ENCODE measurements at places on chromosomes 6 and 20. TPM values are rescaled to one million over a fixed set of nuclear protein-coding genes. Genes with fewer than 3 reads are reported as not detected.

DNA sequence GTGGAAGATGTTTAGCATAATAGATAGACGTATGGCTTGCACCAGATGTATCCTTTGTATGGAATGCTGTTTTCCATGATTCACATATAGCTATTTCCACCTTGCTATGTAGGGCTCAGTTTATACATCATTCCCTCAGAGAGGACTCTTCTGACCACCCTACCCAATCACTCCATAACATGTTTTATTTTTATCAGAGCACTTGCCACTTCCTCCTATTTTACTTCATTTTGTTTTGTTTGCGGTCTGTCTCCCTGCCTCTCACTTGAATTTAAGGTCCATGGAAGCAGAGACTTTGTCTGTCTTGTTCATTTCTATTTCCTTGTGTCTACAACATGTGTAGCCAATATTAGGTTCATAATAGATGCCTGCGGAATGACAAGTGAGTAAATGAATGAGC, 266.9 kb upstream of the CITED2 start:
- DNase-seq = no peak

The FAM162B gene
- total RNA-seq = 3.6 TPM

The C20orf141 gene
- not detected for total RNA-seq

The ADGRF5 gene
- 45.9 TPM for total RNA-seq

The SLC25A27 gene
- 15.3 TPM for total RNA-seq

DNA sequence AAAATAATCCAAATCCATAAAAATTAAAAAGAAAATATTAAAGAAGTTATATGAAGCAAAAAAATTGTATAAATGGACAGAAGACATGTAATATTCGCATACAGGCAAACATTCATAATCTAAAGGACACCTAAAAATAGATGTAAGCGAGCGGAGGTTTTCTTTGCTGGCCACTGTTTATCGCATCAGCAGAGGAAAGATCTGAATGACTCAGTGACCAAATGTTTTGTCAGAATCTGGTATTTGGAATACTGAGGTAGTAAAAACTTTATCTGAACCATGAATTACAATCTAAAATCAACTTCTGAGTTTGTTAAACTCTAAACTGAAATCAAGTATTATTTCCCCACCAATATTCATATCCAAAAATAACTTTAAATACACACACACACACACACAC, 7.8 kb downstream of the TSPYL4 start:
- no peak for DNase-seq

The EPHA7 gene
- 1.5 TPM for total RNA-seq

GRCh38 chr20:62418709-62419487, 8.4 kb downstream of the RBBP8NL start:
- DNase-seq = no peak

DNA sequence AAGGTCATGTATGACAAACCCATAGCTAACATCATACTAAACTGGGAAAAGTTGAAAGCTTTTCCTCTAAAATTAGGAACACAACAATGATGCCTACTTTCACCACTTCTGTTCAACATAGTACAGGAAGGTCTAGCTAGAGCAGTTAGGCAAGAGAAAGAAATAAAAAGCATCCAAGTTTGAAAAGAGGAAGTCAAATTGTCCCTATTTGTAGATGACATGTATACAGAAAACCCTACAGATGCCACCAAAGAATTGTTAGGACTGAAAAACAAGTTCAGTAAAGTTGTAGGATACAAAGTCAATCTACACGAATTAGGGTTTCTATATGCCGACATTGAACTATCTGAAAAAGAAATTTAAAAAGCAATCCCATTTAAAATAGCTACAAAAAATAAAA, 89.4 kb upstream of the GLP1R start:
- DNase-seq = no peak

GRCh38 chr6:156183678-156184077, 593.5 kb upstream of the ARID1B start:
- no peak for DNase-seq

The NT5E gene
- total RNA-seq = 6.0 TPM

The TBXT gene
- not detected for total RNA-seq

DNA sequence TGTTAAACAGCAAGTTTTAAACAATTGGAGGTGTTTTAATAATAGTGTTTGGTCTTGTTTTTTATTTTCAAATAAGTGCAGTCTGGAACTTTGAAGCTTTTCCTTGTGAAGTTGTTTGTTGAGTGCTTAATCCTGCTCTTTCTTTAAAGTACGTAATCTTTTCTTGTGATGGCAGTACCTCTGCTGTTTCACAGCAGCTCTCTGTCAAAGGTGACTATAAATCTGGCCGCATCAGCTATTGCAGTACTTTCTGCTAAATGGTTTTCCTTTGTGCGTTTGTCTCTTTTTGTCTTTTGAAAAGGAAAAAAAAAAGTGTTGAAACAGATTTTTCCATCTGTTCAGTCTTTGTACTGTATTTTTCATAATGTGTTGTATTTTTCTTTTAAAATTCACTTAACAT, 12.7 kb downstream of the STXBP5 start:
- DNase-seq = no peak

GRCh38 chr6:3756546-3756945, 5.0 kb upstream of the PXDC1 start:
- DNase-seq = no peak

The B3GALT4 gene
- 6.9 TPM for total RNA-seq

DNA sequence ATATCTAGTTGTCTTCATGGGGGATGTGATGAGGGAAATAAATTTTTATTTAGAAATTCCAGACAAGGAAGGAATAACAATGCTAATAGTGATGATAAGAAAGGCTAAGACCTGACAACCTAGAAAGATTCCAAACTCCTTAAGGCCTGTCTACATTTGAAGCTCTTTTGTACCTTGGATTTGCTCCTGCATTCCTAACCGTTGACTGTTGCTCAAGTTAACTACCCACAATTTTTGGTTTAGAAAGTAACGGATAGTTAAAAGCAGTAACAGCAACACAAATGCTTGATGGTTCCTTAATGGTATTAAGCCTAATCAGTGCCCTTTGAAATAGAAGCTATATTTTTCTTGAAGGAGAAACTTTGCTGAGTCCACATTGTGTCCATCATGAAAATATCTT, 52.9 kb downstream of the TRMT11 start:
- no peak for DNase-seq

The C20orf144 gene
- total RNA-seq = not detected

The BCLAF1 gene
- total RNA-seq = 67.0 TPM

The COX4I2 gene
- total RNA-seq = 10.1 TPM

The TSHZ2 gene
- total RNA-seq = 5.2 TPM

DNA sequence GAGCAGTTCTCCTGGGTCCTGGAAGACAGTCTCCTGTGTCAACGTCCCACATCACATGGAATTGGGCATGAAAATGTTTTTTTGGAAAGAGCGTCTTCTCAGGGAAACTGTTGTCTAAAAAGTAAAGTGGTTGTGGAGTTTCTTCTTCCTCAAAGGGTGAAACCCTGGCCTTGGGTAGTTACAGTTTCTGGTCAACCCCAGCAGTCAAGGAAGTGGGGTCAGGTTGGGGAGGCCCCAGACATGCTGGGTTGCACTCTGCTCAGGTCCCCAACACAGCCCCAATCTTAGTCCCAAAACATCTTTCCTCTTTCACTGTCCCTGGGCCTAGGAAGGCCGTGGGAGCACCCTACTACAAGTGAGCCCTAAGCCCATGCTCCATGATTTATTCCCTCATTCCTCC, 996 bp upstream of the NFKBIE start:
- DNase-seq = no peak

- no peak for DNase-seq
Observed at GRCh38 chr20:34512266-34512954, 3.8 kb upstream of the DYNLRB1 start.

DNA sequence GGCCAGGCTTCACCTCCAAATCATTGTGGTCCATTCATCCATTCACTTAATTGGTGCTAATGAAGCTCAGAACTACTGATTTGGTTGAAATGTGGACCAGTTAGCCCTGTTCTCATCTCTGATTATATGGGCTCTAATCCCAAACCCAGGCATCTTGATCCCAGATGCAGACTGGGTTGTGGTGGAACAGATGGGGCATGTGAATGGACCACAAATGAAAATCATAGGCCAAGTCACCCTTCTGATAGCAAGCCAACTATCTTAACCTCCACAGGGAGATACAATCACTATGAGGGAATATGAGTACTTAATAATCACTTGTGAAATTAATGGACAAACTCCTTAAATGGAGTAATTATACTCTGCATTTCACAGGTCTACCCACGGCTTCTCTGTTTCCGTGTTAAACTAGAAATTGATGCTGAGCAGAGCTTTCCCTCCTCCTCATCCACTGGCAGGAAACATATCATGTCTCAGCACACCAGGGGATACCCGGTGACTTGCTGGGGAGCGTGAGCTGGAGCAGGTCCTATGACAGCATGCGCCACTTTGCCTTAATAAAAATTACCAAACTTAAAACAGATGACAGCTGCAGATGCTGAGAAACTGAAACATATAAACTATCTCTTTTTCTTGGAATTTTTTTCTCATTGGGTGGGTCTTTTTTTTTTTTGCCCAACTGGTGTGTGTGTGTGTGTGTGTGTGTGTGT, 108.8 kb upstream of the HEY2 start:
- no peak for DNase-seq

The HELZ2 gene
- 13.2 TPM for total RNA-seq

DNA sequence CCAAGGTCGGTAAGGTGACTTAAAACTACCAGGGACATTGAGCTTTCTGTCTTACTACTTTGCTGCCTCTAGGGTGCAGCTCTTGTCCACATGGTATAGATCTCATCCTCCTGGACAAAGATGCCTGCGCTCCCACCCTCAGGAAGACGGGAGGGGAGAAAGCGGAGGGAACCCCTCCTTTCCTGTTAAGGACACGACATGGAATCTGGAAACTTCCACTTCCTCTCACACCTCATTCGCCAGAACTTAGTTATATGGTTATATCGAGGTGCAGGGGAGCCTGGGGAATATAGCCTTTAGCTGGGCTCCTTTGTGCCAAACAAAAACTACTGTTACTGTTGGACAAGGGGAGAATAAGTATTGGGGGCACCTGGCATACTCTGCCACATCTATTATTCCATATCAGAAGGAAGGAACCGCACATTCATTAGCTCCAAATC, 224.3 kb upstream of the TSHZ2 start:
- DNase-seq = no peak

DNA sequence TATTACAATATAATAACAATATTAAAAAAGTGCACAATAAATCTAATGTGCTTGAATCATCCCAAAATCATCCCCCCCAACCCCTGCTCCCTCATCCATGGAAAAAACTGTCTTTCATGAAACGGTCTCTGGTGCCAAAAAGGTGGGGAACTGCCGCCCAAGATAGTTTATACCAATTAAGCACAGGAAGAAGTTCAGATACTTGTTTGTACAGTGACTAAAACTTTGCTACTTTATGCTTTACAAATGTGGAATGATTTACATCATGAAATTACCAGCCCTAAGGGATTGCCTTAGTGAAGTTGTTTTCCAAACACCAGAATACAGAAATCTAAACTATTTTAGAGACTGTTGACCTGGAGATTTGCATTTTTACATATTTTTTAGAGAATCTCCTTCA, 175.6 kb downstream of the TRIM27 start:
- DNase-seq = no peak

The XKR7 gene
- not detected for total RNA-seq

DNA sequence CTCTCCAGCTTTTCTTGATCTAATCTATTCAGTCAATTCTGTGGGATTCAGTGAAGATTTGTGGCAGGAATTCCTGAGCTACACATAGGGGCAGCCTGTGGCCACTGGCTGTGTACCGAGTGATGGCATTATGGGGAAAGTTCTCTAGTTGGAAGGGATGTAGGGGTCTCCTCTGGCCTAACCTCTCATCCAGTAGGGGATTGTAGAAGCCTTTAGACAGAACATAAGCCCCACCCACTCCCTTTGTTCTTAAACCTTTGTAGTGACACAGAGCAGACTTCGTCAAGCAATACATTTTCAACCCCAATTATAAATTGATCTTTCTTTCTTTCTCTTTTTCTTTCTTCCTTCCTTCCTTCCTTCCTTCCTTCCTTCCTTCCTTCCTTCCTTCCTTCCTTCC, 188.9 kb downstream of the QKI start:
- no peak for DNase-seq

The COL12A1 gene
- 9.5 TPM for total RNA-seq

The FAM217A gene
- not detected for total RNA-seq

DNA sequence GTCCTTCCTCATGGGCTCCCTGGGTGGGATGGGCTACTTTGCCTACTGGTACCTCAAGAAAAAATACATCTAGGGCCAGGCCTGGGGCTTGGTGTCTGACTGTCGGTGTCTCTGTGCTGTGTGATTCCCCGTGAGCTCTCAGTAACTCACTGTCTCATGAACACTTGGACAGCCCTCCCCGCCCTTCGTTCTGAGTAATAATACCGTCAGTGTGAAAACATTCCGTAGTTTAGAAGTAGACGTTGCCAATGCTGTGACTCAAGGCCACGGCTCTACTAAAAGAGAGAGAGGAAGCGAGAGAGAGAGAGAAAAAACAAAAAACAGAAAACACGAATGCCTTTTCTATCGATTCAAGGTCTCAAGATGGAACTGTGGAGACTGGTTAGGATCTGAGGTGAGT, 31.8 kb downstream of the FITM2 start:
- DNase-seq = no peak

GRCh38 chr6:39829331-39829730, 37.2 kb downstream of the DAAM2 start:
- DNase-seq = no peak

- no peak for DNase-seq
Observed at GRCh38 chr6:31588871-31589650, 3.0 kb downstream of the LST1 start.

The MYLK2 gene
- total RNA-seq = 0.10 TPM

The C20orf202 gene
- total RNA-seq = 0.25 TPM

- no peak for DNase-seq
Observed at GRCh38 chr6:100671740-100672139, 207.0 kb upstream of the SIM1 start.

DNA sequence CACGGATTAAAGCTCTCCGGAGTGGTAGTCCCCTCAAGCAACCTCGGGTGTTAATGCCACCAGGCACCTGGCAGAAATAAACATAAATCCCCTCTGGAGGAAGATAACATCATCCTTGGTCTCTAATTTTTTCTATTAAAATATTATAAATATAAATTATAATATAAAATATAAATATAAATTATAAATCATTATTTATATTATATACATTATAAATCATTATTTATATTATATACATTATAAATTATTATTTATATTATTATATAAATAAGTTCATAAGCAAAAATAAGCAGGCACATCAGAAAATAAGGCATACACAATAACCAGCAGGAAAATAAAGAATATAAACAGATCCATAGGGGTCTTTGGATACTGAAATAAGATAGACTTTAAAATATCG, 39.2 kb downstream of the GABRR2 start:
- DNase-seq = no peak

GRCh38 chr20:37236462-37236861, 25.2 kb downstream of the GHRH start:
- peak; percentile 77 for DNase-seq

The NMBR gene
- total RNA-seq = not detected

The TRAPPC3L gene
- total RNA-seq = 0.40 TPM

DNA sequence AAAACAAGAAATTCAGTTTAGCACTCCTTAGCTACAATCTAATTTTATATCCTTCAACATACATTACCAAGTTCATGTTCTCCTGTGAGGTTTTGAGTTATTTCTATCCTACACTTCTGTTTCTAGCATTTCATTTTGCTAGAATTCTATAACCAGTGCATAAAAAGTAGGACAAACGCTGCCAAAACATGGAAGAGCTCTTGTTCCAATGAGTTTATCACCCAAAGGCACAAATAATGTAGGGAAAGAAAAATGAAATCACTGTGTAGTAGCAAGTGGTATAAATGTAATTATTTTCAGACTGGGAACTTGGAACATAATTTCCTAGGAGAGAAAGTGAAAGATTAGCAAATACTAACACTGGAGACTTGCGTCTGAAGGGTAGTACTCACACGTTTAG, 413.3 kb upstream of the NRSN1 start:
- DNase-seq = no peak

The SLC22A7 gene
- total RNA-seq = not detected
